ENCODE measurements at places on chromosomes 2 and 18. TPM values are rescaled to one million over a fixed set of nuclear protein-coding genes. Genes with fewer than 3 reads are reported as not detected.

The CABYR gene
- 3.7 TPM for total RNA-seq

The ST6GAL2 gene
- total RNA-seq = 17.6 TPM

The FOXI3 gene
- total RNA-seq = not detected

The ID2 gene
- 226 TPM for total RNA-seq

The MAP3K19 gene
- not detected for total RNA-seq

The RND3 gene
- total RNA-seq = 9.0 TPM

The STARD6 gene
- not detected for total RNA-seq

The VIT gene
- total RNA-seq = 24.7 TPM

The RGPD4 gene
- not detected for total RNA-seq

The TYMS gene
- total RNA-seq = 0.67 TPM

The SLC9A4 gene
- not detected for total RNA-seq

The THAP4 gene
- total RNA-seq = 42.9 TPM

The SCN1A gene
- not detected for total RNA-seq

The LRRC30 gene
- total RNA-seq = not detected

The LIPG gene
- 555 TPM for total RNA-seq
